Tibial artery (tissue), 4 donors: ENCODE measurements at places on chromosomes 3 and 15.

DNA sequence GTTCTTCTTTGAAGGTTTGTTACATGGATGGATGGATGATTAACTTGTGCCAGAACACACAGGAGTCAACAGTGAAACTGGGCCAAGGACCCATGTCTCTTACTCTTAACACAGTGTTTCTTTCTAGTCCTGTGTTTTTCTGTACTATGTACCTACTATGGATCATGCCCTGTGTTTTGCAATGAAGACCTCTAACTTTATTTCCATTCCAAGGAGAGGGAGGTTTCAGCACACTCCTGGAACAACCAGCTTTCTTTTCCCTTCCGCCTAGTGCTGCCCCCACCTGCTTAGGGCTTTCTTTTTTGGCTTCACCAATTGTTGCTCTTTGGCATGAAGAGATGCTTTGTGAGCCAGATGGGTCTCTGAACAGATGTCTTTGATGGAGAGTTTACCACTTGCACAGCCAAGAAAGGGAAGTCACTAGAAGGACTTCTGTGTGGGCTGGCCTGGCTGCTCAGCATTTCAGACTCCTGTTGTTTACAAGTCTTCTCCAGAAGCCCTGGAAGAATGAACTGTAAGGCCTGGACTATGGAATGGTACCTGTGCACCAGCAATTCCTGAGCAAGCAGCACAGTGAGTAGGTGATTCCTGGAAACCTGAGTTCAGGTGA, 44.5 kb downstream of the SNAPC5 start:
- DNase-seq: no peak

- no peak for DNase-seq
These were observed 169.5 kb upstream of the SMAD3 start for GRCh38 chr15:66895794-66896453.

- no peak for DNase-seq
These were observed 21.5 kb downstream of the AGTR1 start for GRCh38 chr3:148718982-148719862.

DNA sequence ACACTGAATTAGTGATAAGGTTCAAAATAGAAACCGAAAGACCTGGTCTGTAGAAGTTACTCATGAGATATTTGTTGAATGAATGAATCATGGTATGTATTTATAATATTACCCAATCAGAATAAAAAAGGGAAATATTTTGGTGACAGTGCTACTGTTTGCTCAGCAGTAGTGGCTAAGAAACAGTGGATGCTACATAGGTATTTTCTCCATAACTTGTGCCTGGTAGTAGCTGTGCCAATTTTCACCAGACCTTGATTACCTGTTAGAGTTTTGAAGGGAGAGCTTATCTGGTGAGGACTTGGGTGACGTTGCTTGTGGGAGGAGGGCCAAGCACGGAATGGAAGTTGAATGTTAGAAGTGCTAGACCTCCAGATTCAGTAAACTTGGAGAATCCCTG, 14.3 kb downstream of the LIMD1 start:
- no peak for DNase-seq

DNA sequence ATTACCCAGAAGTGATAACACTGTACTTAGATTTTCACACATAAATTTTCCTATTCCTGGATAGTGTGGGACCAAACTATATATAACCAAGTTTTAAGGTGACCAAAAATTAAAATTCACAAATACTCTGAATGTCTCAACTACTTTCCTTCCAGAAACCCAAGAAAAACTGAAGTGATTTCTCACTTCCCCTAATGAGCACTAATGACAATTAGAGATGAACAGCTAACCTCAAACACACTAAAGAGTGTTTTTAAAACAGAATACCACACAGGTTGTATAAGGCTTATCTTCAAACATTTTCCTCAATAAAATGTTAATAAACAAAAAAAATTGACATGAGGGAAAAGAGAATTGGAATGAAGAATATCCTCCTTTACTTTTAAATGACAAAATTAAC, 188.2 kb downstream of the ZBTB20 start:
- no peak for DNase-seq

DNA sequence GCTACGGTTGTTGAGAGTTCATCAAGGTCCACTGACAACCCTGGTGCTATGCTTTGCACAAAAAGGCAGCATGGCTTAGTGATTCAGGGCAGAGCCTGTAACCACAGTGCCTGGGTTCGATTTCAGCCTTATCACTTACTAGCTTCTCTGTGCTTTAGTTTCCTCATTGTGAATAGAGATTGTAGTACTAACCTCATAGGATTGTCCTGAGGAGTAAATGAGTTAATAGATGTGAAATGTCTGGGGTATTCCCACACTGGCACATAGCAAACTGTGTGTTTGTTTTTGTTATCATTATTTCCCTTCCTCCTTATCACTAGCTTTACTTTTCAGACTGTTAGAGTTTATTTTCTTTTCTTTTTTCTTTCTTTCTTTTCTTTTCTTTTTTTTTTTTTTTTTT, 16.3 kb downstream of the CRTAP start:
- no peak for DNase-seq

DNA sequence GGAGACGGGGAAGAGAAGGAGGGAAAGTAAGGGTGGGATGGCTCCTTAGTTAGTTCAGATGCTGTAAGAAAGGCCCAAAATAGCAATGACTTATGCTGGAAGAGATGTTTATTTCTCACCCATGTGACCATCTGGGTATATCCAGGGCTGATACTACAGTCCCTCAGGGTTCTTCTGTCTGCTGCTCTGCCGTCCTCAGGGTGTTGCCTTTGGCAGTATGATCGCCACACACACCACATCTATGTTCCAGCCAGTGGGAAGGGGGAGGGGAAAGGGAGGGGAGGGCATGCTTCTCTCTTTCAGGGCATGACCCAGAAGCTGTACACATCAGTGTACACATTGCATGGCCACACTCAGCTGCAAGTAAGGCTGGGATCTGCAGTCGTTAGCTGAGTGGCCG, 10.2 kb downstream of the CD276 start:
- no peak for DNase-seq

DNA sequence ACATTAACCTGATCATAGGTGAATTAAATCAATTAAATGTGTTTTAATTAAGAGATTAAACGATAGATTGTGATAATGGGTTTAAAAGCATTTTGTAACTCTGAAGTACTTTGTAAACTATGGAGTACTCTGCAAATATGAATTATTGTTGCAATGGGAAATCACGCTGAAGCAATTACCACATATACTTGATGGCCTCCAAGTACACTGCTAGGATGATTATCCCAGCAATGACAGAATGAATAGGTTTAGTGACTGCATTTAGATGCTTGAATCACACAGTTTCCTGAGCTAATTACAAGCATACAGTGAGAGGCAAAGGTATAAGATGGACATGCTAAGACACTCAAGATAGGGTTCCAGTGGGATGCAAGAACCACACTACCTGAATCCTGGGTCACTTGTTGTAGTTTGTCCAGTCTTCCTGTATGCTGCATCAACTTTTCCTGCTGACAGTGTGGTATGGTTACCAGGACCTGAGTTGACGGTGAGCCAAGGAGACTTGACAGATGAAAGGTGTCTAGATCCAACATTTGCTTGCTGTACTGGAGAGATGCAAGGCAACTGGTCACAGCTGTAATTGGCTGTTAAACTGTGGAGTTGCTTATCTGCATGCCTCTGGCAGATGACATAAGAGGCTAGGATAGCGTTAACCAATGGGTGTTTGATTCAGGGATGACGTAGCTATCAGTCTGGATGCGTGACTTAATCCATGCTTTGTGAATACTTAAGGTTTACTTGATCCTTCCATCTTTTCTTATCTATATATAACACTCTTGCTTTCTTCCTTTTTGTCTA, 38.0 kb downstream of the RNF13 start:
- DNase-seq: no peak

DNA sequence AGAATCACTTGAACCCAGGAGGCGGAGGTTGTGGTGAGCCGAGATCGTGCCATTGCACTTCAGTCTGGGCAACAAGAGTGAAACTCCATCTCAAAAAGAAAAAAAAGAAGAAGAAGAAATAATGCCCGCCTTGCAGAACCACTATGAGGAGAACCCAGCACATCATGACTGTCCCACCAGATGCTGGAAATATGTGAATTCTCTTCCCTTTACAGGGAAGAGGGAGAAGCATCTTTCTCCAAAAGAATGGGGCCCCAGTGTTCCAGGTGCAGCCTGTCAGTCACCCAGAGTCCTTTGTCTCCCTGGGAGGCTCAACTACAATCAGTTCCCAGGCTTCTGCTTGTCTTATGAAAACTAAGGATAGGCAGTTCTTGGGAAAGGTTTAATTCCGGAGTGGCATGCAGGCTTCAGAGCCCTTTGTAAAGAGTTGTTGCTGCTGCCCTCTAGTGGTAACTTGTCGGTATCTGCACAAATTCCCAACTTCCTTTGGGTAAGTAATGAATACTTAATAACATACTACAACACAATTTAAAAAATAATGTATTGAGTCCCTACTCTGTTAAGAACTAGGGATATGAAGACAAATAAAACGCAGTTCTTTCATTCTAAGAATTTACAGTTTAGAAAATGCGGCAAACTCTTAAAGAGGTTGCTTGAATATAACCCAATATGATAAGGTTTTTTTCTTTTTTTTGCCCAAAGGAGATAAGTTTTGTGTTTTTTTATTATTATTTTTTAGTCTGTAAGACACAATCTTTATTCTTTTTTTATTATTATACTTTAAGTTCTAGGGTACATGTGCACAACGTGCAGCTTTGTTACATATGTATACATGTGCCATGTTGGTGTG, 18.6 kb upstream of the TICRR start:
- no peak for DNase-seq

DNA sequence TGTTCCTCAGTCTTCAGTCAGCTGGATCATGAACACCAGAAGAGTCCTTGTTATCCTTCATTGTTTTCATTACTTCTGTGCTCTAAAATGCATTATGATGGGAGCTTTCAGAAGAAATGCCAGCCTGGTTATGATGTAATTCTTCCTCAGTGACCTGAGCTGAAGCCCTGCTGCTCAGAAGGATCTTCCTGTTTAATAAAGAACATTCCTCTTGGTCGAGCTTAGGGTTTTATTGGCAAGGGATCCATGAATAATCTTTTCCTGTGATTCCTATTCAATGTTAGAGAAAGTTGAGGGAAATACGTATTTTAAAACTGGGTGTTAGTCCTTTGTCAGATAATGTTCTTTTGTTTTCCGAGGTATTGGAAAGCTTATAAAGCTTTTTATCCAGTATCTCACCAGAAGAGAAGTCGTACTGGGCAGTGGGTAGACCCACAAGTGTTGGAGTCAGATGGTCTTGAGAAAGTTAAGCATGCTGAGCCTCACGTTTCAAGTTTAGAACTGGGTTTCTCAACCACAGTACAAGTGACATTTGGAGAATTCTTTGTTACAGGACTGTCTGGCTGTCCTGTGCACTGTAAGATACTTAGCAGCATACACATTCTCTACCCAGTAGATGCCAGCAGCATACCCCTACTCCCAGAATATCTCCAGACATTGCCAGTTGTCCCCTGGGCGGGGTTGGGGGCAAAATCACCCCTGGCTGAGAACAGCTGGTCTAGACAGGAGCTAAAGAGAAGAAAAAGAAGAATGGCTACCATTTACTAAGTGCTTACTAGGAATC, 212.3 kb upstream of the BHLHE40 start:
- DNase-seq: no peak

GRCh38 chr3:106345353-106346027, 476.7 kb upstream of the CBLB start:
- DNase-seq: no peak

GRCh38 chr3:194240766-194241165, 104.8 kb downstream of the HES1 start:
- DNase-seq: no peak
